AG20443 (cell line): ENCODE measurements at places on chromosomes 3 and 15.
A peak's percentile ranks its signal among the peaks of the same experiment; 100 is the strongest.

DNA sequence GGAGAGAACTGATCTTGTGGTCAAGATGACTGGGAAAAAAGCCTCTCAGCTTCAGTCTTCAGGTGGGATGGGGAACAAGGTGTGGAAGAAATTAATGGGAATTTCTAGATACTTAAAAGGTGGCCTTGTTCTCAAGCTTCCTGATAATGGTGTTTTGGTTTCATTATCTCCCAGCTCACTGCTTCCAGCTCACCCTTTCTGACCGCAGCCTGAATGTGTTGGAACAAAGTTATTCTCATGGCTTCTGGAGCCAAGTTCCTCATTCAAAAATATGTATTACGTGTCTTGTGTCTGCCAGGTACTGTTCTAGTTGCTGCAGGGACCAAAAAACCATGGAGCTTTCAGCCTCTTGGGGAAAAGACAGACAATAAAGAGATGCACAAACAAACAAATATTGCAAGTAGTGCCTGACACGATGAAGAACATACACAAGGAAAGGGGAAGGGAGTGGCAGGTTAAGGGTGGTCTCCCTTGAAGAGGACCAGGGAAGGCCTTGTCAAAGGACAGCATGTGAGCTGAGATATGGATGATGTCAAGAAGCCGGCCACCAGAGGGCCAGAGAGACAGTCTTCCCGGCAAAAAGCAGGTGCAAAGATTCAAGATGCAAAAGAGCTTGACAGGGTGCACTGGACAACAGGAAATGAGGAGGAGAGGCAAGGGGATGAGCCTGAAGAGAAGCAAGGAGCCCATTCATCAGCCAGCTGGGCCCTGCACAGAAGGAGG lies 35.5 kb downstream of the ARRDC4 start:
- DNase-seq: peak; percentile 34

DNA sequence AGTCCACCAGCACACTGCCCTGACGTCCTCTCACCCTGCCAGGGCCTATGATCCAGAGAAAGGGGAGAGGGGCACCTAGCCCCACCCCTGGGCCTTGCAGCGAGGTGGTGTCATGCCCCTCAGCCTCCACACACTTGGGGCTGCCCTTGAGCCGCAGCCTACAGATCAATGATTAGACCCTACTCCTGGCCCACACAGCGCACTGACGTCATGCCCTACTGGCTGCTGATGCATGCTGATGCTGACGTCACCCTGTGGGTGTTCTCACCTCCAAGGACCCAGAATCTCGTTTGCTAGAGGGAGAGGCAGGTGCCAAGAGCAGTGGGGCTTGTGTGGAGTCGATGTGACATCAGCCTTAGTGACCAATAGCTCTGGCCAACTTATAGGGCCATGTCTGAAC lies 18.0 kb downstream of the ARL14 start:
- DNase-seq: no peak

GRCh38 chr15:78085928-78086327 lies 6.4 kb upstream of the SH2D7 start:
- DNase-seq: peak; percentile 69

- no peak for DNase-seq
Measured at GRCh38 chr3:160065282-160065681, 76.6 kb downstream of the IL12A start.

- DNase-seq: no peak
Measured at GRCh38 chr3:171397089-171397488, 63.1 kb downstream of the TNIK start.

- peak; percentile 73 for DNase-seq
Measured at GRCh38 chr3:160395297-160395696, 3.7 kb downstream of the IFT80 start.

GRCh38 chr3:188154809-188155574 lies 1.0 kb downstream of the LPP start:
- DNase-seq: peak; percentile 29

- DNase-seq: no peak
Measured at GRCh38 chr3:29758108-29758433, 477.2 kb downstream of the RBMS3 start.

- DNase-seq: no peak
Measured at GRCh38 chr15:69751566-69751965, 298.9 kb downstream of the RPLP1 start.

GRCh38 chr15:92533298-92533697 lies 122.3 kb downstream of the FAM174B start:
- DNase-seq: no peak
